ENCODE measurements at places on chromosomes 2 and 18.

DNA sequence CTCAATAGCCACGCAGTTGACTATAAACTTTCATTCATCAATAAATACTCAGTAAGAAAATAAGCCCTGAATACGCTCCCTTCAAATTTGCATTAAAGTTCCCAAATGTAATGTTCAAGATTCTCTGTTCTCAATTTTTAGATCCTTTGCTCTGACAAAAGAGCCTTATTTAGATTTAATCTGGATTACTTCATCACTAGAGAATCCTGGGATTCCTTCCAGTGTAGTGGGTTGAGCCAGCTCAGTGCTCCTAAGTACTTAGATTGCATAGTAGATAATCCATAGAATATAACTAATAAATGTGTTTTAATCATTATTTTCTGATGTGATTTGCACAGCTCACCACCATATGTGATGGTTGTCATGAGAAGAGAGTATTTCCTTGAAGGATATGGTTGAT lies 1286.2 kb downstream of the SUCLG1 start:
- no peaks in the 10 kb centered on the region for H3K4me1 ChIP-seq
- no peak overlapping the region for H3K27ac ChIP-seq
- DNase-seq: no peak
- H3K27me3 ChIP-seq: no peaks in the 10 kb centered on the region
- no peak overlapping the region for H3K4me3 ChIP-seq

DNA sequence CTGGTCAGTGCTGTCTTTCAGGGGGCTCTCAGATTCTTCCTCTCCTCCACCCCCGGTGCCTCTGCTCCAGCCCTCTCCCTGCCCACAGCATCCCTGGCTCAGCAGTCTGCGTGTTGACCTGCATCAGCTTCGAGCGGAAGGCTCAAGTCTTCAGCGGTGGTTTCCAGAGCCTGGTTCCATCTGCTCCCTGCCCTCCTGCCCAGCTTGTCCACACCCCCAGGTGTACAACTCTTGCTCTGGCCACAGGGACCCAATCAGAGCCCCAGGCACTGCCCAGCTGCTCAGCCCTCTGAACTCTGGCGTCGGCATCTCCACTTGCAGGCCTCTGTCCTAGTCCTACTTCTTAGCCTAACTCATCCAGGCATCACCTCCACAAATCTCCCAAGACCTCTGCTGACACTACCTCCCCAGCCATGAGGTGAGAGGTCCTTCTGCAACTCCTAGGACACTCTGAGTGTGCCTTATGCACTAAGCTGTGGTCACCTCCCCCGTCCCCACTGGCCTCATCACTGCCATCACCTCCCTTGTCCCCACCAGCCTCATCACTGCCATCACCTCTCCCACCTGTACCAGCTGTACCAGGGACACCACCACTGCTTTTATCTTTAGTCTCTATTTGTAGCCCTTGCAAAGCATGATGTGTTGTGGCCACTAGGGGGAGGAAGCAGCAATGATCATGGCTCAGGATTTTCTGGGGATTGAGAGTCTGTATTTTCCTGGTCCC lies 60.9 kb downstream of the EDAR start:
- H3K4me1 ChIP-seq: no peaks in the 10 kb centered on the region
- no peaks in the 10 kb centered on the region for H3K36me3 ChIP-seq
- H3K27me3 ChIP-seq: no peaks in the 10 kb centered on the region

- H3K36me3 ChIP-seq: no peaks in the 10 kb centered on the region
- DNase-seq: no peak
- H3K4me1 ChIP-seq: no peaks in the 10 kb centered on the region
Measured at GRCh38 chr2:143796051-143796450, 666.8 kb downstream of the ARHGAP15 start.

DNA sequence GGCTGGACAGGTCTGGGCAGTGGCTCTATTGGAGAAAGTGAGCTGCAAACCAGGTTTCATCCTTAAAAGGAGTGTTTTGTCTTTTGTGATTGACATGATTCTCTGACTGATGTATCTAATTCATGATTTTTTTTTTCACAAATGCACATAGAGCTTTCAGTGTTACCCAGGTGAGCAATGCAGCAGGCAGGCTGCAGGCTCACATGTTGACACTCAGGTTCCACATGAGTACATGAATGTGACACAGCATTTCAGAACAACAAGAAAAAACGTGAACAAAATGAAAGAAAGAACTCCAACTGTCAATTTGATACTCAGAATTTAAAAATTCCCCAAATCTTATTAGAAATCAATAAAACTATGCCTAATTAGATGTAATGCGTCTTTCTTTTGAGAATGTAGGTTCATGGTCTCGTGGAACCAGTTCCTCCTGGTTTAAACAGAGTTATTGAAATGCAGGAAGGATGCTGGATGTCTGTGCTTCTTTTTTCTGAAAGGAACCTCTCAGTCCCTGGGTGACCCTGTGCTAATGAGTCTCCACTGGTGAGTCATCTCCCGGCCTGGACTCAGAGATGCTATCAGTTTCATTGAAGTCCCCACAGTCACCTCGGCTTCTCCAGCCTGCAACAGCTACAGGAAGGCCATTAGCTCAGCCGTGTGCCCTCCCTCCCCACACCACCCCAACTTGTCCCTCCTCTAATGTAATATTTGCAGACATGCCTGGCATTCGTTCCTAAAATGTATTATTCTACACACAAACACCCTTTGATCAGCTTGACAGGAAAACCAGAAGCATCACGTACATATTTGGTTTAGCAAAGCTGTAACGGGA lies 430.4 kb downstream of the LPIN1 start:
- no peak overlapping the region for H3K4me3 ChIP-seq
- no peak overlapping the region for H3K27ac ChIP-seq
- H3K4me1 ChIP-seq: no peaks in the 10 kb centered on the region
- H3K36me3 ChIP-seq: no peaks in the 10 kb centered on the region
- H3K27me3 ChIP-seq: no peaks in the 10 kb centered on the region

DNA sequence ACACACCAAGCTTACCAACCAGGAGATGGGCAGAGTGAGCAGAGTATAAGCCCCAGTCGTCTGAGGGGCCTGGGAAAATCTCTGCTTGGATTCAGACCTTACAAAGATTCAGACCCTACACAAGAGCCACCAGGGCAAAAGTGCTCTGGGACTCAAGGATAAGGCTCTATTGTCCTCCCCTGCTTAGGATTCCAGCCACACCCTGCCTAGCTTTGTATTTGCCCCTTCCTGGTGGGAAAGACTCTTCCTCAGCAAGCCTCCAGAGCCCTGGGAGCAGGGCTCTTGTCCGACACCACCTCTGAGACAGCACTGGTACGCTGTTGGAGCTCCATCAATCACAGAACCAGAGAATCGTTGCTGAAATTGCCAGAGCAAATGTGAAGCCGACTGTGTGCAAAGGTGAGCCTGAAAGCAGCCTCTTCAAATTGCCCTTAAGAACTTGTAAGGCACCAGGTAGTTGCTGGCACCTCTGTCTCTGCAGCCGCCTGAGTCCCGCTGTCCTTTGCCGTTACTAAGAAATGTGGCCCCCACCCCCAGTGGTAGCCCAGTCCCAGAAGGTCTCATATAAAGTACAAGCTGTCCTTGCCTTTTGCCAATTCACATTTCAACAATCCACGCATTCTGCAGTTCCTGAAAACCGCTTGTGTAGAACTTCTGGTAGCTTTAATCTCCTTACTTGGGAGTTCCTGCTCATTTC lies 148.7 kb downstream of the CTIF start:
- H3K27me3 ChIP-seq: no peaks in the 10 kb centered on the region
- no peak overlapping the region for H3K4me3 ChIP-seq
- H3K4me1 ChIP-seq: no peaks in the 10 kb centered on the region
- no peak overlapping the region for H3K27ac ChIP-seq
- DNase-seq: no peak

Data from Caco-2 (cell line).